ENCODE measurements at places on chromosomes 6 and 20.

GRCh38 chr20:24443436-24443835 is 26.0 kb upstream of the SYNDIG1 start:
- no peak for DNase-seq

- DNase-seq, result no peak
Observed at GRCh38 chr20:63036291-63036690, 29.5 kb upstream of the BHLHE23 start.

DNA sequence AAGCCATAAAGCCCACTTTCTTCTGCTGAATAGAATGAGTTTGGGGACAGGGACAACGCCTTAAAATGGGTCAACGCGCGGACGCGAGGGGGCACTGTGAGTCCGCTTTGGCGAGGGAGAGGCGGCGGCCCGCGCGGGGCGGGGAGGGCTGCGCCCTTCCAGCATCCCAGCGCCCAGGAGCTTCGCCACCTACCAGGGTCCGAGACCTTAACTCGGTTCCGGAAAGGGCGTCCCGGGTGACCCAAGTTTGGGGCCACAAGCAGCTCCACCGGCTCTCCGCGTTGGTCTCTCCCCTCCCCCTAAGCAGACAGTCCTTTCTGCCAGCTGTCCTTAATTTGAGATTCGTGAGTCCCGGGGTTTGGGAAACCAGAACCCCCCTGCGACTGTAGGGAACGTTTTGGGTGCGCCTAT is 1.8 kb upstream of the SAMD5 start:
- peak; percentile 67 for DNase-seq

GRCh38 chr6:25958700-25959162 is 3.9 kb upstream of the TRIM38 start:
- no peak for DNase-seq

DNA sequence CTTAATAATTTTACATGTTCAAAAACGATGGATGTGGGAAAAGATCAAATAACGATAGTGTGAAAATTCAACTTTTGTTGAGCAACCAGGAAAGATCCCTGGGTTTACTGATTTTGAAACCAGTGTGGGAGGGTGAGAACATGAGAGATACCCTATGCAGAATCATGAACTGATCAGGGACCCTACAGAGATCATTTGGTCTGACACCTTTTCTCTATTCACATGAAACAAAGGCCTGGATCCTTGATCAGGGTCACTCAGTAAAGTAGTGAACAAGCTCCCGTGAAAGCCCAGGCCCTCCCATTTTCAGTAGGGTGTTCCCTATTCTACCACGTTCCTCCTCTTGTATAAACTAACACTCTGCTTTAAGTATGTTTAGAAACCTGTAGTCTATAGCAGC is 60.5 kb upstream of the DUSP22 start:
- no peak for DNase-seq

DNA sequence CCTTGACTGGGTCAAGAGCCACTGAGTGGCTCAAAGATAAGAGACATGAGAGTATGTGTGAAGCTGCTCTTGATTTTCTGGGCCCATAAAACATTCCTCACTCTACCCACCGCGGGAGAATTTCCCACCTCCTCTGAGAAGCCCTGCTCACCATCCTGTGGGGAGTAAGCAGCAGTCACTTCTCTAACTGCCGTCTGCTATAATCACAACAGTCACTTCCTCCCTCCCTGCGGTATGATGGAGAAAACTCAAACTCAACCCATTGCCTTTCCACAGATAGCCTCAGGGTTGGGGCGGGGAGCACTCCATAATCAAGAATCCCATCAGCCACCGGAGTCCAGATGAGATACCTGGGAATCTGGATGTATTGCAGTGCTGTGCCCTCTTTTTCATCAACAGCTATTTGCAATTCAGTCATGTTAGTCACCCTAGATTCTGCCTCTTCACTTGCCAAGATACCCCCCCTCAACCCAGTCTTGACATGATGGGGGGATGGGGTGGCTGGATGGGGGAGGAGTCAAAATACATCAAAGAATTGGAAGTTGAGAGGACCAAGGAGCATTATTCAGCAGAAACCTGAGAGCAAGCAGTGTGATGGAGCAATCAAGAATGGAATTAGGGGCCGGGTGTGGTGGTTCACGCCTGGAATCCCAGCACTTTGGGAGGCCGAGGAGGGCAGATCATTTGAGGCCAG is 5.1 kb downstream of the MOCS1 start:
- no peak for DNase-seq

DNA sequence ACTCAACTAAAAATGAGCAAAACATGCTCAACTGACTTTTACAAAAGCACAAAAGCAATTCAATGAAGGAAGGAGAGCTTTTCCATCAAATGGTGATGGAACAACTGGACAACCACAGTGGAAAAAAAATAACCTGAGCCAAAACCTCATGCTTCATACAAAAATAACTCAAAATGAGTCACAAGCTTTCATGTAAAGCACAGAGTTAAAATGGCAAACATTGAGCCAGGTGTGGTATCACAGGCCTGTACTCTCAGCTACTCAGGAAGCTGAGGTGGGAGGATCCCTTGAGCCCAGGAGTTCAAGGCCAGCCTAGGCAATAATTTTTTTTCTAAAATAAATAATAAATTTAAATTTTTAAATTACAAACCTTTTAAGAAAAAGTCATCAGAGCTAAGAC is 18.4 kb upstream of the HLA-G start:
- no peak for DNase-seq

DNA sequence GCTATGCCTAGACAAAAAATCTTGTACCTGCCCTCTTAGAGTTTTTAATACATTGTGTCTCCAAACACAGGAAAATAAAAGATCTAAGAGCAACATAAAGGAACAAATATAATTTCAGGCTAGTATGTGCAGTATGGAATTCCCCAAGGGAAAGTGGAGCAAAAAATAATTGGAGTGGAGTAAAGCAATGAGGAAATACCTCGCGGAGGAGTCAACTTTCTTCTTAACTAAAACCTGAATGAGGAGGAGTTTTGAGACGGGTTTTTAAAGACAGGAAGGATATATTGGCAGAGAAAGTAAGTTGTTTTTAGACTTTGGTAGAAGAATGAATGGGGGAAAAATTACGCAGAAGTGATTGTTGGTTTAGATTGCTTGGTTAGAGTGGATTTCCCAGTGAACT is 14.0 kb downstream of the HIVEP1 start:
- no peak for DNase-seq

- no peak for DNase-seq
Observed at GRCh38 chr20:5696011-5696559, 54.1 kb upstream of the SHLD1 start.

GRCh38 chr20:62961310-62961783 is 8.8 kb downstream of the SLC17A9 start:
- DNase-seq, result no peak

DNA sequence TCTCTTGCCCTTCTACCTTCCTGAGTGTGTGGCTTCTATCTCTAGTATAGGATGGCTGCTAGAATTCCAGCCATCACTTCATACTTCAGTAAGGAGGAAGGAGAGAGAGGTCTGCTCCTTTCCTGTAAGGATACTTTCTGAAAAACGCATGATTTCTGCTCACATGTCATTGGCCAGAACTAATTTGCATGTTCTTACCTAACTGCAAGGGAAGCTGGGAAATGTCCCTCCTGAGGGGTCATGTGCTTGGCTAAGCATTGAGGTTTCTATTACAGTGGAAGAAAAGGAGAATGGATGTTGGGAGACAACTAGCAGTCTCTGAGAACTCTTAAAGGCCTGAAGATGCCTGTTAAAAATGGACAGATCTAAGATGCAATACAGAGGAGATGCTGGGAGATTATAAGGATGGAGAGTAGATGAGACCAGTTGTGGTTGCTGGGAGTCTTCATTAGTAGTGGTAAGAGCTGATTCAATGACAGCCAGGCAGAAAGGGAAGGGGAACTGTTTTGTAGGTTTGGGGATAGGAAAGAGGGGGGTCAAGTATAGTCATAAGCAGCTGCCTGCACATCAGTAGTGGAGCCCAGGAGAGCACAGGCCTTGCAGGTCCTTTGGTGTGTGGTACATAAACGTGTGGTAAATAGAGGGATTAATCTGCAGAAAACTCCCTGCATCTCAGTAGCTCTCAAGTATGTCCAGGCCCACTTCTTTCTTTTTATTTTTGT is 20.2 kb downstream of the CDS2 start:
- no peak for DNase-seq

DNA sequence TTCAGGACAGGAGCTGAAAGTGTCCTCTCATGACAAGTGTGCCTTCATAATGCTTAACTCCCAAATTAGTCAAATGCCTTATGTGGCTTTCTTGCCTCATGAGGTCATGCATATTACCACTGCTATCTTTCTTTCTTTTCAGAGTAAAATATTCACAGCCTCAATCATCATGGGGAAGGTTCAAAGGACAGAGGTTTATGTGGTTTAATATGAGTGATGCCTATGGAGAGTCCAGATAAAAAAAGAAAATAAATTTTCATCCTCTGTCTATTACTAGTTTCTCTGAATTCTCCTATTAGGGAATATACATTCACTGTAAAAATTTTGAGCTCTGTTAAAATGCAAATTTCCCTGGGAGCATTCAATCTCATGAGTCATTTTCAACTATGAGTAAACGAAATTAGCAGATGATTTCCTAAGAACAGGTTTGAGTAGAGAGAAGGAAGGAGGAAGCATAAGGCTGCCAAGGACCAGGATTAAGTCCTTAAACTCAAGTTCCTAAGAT is 396.9 kb upstream of the ADGRB3 start:
- DNase-seq, result no peak

Measured in right lung (tissue), 10 donors.